Renal pelvis (tissue), 12 donors: ENCODE measurements at places on chromosomes 7 and 10. TPM values are rescaled to one million over a fixed set of nuclear protein-coding genes. Genes with fewer than 3 reads are reported as not detected.

PRSS37 gene
- polyA plus RNA-seq: 0.81 TPM

GJD4 gene
- 0.21 TPM for polyA plus RNA-seq

PRR15 gene
- 6.3 TPM for polyA plus RNA-seq

PRLHR gene
- polyA plus RNA-seq: not detected

SLC26A5 gene
- 0.81 TPM for polyA plus RNA-seq
